ENCODE measurements at places on chromosomes 1 and 21.

- DNase-seq, result no peak
Measured at GRCh38 chr1:115214098-115214497, 124.0 kb downstream of the NGF start.

GRCh38 chr1:28097100-28097472 is 8.7 kb upstream of the EYA3 start:
- no peak for DNase-seq

DNA sequence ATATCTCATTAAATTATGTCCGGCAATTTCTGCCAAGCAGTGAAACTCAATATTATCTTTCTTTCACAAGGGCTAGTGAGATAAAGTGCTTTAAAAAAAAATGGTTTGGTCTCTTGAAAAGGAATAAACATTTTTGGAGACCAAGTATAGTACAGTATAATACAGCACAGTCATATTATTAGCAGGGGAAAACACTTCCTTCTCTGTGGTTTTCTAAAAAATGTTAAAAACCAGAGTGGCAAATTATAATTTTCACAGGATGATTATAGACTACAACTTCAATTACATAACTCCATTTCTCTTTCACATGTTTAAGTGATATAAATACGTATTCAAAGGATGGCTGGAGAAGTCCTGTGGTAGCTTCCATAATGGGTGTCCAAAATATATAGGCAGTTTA is 170.3 kb upstream of the DMRTA2 start:
- no peak for DNase-seq

- DNase-seq, result no peak
Measured at GRCh38 chr1:225824533-225824941, 14.6 kb downstream of the EPHX1 start.

- no peak for DNase-seq
Measured at GRCh38 chr1:9174243-9174642, 45.3 kb upstream of the GPR157 start.

GRCh38 chr1:8238141-8239038 is 79.5 kb upstream of the SLC45A1 start:
- peak; percentile 98 for DNase-seq

- no peak for DNase-seq
Measured at GRCh38 chr1:76237211-76237610, 162.7 kb downstream of the ST6GALNAC3 start.

DNA sequence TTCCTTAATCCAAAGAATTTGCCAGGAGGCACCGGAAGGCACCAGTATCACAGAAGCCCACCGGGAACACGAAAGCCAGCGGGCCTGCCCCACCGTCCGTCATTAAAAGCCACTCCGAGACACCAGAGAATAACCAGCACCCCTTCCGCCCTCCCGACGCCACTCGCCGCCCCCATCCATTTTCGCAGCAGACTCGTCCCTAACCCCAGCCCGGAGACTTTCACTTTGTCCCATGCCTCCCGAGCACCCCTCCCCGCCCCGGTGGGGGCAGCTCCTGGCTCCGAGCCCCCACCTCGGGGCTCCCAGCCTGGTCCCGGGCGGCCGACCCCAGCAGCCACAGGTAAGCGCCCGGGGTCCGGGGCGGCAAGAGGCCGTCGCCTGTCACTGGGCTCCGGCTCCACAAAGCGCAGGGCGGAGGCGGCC is 105.4 kb downstream of the SLC45A1 start:
- no peak for DNase-seq

GRCh38 chr1:34790985-34791384 is 1.8 kb upstream of the GJA4 start:
- DNase-seq, result no peak

DNA sequence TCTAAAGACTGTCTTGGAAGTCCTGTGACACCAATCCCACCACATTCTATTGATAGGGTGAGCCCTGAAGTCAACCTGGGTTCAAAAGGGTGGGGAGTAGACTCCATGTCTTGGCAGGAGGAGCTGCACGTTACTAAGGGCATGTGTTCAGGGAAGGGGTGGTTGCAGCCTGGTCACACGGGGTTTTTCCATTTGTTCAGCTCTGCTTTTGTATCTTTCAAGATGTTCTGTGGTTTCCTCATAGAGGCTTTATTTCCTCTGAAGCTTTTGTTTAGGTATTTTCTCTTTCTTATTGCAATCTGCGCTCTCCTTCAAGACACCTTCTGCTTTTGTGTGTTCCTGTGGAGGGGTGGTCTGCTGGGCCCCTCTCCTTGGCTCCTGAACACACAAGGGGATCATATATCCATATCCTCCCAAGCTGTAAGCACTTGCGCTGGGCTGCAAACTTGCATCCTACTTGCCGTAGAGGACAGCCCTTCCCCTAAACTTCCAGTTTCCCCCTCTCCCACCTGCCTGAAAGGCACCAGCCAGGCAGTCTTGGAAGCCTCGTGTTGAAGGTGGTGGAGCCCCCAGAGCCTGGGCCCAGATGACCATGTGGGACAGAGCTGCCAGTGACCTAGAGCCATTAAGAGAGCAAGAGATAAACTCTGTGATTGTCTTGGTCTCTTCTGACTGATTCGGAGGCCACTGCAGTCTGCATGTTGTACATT is 62.5 kb upstream of the TRAPPC10 start:
- DNase-seq, result no peak

- DNase-seq, result no peak
Measured at GRCh38 chr1:235742914-235743599, 93.5 kb upstream of the GNG4 start.

- peak; percentile 69 for DNase-seq
Measured at GRCh38 chr1:192516776-192517297, 58.7 kb upstream of the RGS1 start.

- peak; percentile 34 for DNase-seq
Measured at GRCh38 chr1:20052386-20052785, 17.6 kb upstream of the PLA2G5 start.

DNA sequence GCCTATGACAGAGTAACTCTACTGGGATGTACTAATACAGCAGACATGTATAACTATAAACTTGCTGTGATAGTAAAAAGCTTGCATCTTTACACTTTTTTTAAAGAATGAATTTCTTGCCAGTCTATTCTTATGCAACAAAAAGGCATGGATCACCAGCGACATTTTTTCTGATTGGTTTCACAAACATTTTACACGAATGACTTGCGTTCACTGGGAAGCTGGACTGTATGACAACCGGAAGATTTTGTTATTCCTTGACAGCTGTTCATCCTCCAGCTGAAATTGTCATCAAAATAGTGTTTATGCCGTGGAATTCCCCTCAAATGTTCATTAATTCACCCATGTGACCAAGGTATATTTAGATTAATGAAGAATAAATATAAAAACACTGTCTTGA is 131.0 kb downstream of the XPR1 start:
- no peak for DNase-seq

DNA sequence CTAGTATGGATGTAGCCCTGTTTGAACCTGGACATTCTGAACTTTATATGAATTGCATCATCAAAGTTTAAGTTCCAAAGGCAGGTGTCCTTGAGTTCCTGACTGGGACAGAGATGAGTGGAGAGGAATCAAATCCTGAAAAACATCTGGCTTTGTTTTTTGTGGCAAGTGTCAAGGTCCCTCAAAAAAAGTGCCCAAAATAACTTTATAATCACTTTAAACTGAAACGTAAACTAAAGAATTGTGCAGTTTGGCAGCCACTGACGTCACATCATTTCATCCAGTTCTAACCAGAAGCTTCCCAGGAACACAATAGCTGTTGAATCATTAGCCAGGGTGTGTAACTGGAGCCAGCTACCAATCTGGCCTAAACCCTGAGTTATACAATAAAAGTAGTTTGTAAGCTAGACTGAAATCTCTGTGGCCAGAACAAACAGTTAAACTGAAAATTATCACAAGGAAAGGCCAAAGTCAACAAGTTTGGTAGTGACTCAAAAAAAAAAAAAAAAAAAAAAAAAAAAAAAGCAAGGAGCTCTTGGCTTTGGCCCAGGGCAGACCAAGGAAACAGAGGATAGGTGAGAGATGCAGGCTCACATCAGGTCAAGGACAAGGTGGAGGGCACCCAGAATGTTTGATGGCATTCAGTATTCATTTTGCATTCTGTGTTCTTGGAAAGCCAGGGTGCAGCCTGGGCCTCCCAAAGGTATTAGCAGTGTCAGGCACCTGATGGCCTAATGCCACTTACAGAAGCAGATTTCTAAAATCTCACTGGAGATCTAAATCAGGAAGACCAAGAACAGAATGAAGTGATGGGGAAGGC is 74.3 kb downstream of the TNFSF18 start:
- DNase-seq, result peak; percentile 98

GRCh38 chr1:94660994-94661393 is 119.4 kb upstream of the F3 start:
- DNase-seq, result peak; percentile 39

- no peak for DNase-seq
Measured at GRCh38 chr1:212254853-212255363, 30.3 kb upstream of the PPP2R5A start.
